ENCODE measurements at places on chromosomes 7 and 10.

- no peak for DNase-seq
Measured at GRCh38 chr10:4838743-4839142, 12.7 kb downstream of the AKR1E2 start.

GRCh38 chr7:35529713-35530112 lies 165.2 kb downstream of the HERPUD2 start:
- DNase-seq, result no peak

DNA sequence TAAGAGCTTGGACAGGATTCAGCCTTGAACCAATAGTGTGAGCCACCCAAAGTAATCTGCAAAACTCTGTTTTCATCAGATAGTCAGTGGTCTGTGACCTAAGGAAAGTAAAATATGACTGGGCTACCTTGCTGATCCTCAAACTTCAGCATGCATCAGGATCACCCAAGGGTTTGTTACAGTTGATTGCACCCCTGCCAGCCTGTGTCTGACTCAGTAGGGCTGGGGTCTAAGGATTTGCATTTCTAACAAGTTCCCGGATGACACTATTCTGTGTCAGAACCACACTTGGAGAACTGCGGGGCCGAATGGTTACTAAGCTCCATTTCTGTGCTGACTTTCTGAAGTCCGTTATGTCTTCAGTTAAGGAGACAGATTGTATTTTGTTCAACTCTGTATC lies 40.6 kb upstream of the TSPAN13 start:
- no peak for DNase-seq

GRCh38 chr10:68096913-68097516 lies 12.3 kb upstream of the MYPN start:
- DNase-seq, result peak; percentile 33

DNA sequence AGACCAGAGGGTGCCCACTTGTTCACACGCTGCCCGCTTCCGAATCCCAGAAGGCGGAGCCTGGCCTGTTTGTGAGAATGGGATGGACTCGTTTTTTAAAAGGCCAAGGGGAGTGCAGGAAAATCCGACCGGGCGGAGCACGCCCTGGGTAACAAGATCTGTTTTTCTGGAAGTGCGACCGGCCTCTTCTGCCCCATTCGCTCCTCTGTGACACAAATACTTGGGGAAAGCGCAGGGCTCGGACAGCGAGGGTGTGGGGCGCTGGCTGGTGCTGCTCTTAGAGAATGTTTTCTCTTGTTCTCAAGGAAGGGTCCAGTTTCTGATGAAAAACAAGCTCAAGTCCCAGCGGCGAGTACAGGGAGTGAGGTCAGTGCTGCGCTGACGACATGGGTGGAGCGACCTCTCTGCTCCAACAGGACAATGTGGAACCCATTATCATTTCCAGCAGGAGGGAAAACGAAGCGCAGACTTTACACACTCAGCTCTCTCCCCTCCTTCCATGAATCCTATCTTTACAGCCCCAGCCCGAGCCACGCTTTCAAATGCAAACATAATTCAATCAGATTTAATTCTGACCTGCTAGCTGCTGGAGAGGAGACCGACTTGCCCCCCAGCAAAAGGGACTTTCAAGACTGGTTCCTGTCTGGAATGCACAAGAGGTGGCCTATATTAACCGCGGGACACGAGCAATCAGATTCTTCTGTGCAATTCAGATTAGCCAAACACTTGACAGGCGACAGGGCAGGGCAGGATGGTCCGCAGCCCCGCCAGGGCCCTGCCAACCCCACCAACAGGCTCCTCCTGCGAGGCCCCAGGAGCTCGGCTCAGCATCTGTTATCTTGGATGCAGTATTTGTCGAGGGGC lies 1.1 kb downstream of the RADIL start:
- DNase-seq, result peak; percentile 33

DNA sequence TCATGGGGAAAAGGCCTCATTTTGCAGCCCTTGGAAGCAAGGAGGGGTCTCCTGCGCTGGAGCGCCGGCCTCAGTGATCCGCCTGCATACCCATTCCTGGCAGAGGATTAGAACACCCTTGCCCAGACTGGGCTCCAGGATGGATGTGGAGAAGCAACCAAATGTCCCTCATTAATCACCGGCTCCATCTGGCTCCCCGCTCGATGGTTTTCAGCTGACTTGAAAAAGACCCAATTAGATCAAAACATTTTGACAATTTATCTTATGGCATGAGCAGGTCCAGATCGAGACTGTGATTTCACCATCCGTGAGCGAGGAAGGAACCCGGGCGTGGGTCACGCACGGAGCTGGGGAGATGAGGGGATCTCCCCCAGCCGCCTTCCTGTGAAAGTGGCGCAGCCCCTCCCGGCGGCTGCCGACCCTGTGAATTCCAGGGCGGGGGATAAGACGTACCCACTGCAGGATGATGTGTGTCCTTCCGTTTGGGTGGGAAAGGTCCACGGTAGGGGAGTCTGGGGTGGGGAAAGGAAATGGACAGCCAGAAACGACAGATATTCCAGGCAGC lies 141.6 kb downstream of the EMX2 start:
- DNase-seq, result no peak

DNA sequence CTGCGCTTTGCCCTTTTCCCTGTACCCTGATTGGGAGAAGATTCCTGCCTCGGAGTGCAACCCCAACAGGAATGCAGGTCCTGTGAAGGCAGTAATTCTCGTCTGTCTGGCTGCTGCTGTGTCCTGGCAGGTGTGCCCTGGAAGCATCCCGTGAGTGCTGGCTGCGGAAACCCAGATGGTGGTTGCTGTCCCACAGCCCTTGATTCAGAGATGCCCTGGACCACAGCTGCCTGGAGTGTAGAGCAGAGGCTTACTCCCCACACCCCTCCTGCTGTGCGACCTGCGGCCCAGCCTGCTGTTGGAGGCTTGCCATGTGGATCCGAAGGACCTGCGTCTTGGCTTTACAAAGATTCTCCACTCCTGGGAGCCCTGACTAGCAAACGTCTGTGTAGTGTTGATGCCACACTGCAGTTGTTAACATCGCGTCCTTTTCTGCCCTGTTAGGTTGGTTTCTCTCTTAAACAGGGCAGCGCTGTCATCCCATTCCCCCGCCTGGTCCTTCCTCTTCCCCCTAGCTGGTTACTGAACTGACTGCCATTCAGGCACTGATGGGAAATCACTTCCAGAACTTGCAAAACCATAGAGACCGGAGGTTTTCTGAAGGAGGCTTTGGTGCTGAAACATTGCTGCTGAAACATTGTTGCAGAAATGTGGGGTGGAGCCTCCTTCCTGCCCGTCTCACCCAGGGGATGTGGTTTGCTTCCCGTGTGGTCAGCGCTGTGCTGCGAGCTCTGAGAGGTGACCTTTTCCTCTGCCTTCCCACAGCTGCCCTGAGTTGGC lies 53.3 kb downstream of the DNAJB6 start:
- peak; percentile 58 for DNase-seq

DNA sequence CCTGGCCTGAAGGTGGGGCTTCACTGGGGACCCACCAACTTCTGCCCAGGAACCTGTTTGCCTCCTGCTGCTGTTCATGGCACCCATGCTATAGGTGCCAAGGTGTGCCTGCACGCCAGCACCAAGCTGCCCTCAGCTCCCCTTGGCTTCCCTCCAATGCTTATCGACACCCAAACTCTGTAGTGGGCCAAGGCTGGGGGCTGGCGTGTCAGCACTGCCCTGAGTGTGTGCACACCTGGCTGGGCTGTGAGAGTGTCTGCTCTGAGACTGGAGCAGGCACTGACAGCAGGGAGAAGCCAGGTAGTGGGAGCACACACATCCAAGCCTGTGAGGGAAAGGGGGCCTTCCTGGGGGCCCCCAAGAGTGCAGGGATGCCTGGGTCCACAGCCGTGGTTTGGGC lies 43.1 kb upstream of the TUBB8 start:
- DNase-seq, result no peak

- no peak for DNase-seq
Measured at GRCh38 chr7:111954474-111955381, 251.5 kb downstream of the DOCK4 start.

DNA sequence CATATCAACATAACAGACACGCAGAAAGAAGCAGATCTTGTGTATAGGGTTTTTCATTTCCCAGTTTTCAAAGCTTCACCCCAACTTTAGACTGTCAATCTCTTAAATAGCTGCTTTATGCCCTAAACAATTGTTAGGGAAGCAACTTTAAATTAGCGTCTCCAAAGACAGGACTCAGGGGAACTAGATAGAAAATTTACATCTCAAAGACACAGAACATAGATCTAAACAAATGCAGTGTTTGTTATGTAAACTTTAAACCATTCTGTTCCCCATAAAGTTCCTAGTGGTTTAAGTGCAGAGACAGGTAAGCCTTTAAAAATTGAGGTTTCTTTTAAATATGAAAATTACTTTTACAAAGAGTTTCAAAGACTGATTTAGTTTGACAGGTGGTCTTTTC lies 379.2 kb upstream of the GHITM start:
- no peak for DNase-seq

DNA sequence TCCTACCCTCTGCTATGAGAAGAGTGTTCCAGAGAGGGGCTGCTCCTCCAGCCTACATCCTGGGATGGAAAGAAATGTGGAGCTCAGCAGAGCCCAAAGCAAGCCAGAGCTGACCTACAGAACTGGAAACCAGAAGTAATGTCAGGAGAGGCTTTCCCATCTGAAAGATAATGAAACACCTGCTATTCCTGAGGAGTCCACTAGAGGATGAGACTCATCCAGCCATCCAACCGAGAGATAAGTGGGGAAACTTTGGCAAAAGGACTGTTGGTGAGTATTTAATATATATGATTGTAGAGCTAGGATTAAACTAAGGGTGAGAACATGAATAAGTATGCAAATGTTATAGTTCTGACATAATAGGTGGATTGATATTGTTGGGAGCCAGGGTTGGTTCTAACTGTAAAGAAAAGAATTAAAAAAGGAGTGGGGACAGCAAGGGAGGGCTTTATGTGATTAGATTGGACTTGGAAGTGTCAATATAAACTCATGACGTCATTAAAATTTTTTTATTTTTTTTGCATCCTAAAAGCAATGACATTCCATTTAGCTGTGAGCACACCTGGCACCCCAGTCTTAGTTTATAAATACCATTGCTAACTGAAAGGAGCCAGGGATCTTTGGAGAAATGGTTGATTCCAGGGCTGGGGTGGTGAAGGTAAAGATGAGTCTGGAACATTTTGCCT lies 312.8 kb upstream of the NFE2L3 start:
- DNase-seq, result no peak

DNA sequence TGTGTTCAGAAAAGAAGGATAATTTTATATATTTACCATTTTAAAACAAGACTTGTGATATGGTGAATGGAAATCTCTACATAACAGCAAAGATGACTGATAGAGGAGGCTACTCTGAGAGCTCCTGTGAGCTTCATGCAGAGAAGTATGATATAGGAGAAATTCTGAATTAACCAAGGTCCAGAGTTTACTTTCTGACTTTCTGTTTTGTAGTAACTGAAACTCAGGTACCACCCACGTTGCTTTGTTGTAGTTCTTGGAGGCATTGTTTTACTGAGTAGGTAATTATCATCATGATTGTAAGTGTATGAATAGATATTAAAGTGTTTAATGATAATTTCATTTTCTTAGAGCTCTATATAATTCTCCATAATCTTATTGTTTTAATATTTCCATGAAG lies 18.0 kb upstream of the SFR1 start:
- DNase-seq, result no peak

Measured in mucosa of descending colon (tissue), 3 donors.